EL (cell line): ENCODE measurements at places on chromosomes 16 and 17.
A peak's percentile ranks its signal among the peaks of the same experiment; 100 is the strongest.

DNA sequence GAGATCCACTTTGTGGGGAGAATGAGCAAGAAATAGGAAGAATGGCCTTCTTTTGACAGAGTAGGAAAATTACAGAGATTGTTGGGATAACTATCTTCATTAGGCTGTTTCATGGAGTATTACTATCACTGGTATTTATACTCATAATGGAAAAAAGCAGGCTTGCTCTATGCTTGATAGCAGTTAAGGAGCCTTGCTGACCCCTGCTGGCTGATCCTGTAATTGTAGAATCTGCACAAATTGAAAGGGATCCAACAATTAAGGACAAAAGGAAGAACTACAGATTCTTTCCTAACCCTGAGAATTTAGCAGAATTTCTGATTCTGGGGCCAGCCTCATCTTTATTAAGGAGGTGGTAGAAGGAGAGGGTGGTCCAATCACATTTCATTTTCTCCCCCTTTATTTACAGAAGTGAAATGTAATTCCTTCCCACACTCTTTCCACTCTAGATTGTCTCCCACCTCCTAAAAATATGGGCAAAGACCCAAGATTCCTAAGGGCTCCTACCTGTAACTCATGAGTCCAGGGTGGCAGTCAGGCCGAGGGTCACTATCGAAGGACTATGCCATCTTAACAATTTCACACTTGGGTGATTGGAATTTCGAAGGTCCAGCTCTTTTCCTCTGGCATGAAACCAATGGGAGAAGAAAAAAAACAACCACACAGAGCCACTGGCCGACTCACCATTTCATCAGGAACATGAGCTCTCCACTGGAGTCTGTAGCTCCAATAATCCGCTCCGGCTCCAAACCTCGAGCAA lies 26.3 kb downstream of the NFE2L1 start:
- peak; percentile 79 for DNase-seq

DNA sequence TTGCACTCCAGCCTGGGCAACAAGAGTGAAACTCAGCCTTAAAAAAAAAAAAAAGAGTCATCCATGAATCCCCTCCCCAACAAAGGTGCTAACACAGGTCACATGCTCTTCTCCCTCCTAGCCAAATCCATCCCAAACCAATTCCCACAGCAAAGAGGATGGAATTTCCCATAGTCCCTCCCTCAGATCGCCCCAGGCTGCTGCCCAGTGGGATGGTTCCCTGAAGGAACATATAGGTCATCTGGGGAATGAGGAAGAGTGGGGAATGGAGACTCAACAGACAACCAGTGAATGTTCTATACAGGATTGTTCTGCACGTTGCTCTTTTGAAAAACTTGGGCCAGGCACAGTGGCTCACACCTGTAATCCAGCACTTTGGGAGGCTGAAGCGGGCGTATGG lies 18.2 kb downstream of the LGALS3BP start:
- DNase-seq, result peak; percentile 29

DNA sequence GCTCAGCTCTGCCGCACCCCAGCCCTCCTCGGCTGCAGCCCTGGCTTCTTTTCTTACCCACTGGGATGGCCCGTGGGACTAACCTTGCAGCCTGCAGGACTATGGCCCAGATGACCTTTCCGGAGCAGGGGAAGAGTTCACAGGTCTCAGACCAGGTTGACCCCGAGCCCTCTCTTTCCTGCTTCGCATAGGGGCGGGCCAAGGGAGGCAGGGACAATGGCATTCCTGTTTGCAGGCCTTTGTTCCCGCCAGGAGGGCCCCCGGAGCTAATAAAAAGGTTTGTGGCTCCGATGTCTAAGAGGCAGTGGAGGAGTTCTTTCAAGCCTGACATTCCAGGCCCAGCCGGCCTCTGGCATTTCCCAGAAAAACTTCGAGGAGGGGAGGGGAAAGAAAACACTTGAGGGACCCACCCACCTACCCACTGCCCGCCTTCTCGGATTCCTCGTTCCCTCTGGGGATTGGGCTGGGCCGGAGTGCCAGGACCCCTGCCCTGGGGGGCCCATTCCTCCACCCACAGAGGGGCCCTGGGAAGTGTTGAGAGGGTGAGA lies 5.8 kb upstream of the SOCS3 start:
- DNase-seq, result no peak

- DNase-seq, result no peak
These were observed 167.0 kb downstream of the MAP2K4 start for GRCh38 chr17:12187658-12188057.

GRCh38 chr16:30368122-30368791 lies 2.0 kb downstream of the TBC1D10B start:
- peak; percentile 70 for DNase-seq

- no peak for DNase-seq
These were observed 19.4 kb upstream of the NKD1 start for GRCh38 chr16:50528820-50529219.

DNA sequence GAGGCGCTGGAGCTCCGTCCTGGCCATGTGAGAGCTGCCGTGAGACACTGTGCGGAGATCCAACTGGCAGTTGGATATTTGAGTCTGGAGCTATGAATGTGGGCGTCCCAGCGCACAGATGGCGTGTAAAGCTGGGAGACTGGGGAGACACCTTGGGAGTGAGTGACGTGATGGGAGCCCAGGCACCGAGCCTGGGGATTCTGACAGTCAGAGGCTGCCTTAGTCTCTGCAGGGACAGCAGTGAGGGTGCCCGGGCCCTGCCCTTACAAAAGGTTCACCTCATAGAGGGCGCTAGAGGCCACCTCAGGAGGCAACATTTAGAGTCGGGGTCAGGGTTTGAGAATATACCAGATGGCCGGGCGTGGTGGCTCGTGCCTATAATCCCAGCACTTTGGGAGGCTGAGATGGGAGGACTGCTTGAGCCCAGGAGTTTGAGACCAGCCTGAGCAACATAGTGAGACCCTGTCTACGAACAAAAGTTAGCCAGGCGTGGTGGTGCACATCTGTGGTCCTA lies 194.1 kb upstream of the GSE1 start:
- DNase-seq, result no peak

DNA sequence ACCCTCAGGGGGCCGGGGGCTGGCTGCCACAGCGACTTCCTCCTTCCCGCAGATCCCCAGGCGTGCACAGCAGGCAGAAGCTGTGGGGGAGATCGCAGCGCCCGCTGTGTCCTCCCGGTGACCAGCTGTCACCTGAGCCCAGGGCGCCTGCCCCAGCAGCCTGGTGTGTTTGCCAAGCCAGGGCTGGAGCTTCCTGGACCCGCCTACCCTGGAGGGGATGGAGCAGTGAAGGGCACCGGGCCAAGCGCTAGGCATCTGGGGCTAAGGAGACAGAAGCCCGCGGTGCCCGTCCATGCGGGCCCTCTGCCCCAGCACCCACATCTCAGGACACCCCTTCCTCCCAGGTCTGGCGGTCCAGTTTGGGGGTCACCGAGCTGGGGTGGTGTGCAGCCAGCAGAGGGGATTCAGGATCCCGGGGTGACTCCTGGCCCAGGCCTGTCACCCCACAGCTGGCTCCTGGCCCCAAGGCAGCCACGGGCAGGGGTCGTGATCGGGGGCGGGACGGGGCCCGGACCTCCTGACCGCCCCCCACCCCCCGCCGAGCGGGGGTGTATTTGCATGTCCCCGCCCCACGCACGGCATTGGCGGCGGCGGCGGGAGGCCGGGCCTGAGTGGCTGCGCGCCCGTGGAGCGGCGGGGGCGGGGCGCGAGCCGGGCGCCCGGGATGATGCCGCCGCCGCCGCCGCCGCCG lies at the start of gene RAB26:
RAB26 (plus strand) TSS at position 645 of the 691 bp plus-strand sequence. CDS start 159 bp downstream, outside the sequence.
- peak; percentile 59 for DNase-seq

DNA sequence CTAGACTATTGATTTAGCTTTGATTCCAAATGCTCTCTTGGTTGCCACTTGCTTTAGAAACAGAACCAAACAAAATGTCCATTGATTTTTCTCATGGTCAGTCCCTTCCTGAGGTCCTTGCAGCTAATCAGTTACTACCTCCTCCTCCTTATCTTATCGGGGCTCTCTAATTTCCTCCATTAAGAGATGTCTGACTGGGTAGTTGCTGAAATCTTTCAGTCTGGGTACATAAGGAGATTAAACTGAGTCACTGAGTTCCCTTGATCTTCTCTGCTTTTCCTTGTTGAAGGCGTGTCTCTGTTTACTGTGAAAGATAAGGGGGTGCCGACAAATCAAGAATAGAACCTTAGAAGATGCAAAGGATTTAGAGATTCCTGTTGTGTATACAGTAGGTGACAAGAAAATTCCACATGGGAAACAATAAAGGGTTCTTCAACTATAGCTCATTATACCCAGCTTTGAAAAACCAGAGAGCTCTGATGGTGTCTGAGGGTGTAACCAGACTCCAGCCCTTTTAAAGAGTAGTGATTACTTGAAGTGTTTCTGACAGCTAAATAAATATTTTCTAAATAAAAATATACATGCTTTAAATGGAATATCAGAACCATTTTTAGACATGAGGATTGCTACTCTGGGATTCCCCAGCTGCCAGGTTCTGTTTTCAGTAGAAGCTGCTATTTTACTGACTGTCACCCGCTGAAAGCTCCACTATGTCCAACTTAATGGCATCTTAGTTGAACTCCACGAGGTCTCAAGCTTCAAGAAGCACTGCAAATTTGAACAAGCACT lies 791.3 kb upstream of the SOX9 start:
- no peak for DNase-seq

DNA sequence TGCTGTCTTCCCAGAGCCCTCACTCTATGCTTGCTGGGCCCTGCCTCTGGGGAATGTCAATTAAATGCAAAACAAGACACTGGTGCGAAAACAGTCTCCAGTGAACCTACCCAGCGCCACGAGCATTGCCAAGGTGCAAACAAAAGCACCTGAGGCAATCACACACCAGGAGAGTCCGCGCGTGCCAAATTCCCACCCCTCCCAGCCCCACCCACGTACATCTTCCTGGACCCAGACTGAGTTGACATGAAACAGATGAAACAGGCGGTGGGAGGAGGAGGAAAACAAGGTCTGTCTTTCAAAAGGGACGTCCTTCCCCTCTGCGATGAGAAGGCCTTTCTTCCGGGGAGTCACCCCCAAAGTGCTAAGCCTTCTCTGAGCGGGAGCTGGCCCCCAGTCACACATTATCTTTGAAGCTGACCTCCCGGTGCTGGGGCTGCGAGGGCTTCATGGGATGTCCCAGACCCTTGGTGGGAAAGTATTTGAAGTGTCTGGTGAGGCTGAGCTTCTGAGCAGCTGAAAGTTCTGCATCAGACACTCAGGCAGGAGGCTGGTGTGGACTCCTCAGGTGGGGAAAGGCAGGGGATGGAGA lies 200.4 kb downstream of the AXIN2 start:
- no peak for DNase-seq

GRCh38 chr17:72714357-72714966 lies 378.0 kb downstream of the SLC39A11 start:
- no peak for DNase-seq

GRCh38 chr17:27532269-27533263 lies 76.3 kb downstream of the KSR1 start:
- DNase-seq, result no peak

- DNase-seq, result no peak
These were observed 53.6 kb upstream of the SDK2 start for GRCh38 chr17:73697872-73698271.

DNA sequence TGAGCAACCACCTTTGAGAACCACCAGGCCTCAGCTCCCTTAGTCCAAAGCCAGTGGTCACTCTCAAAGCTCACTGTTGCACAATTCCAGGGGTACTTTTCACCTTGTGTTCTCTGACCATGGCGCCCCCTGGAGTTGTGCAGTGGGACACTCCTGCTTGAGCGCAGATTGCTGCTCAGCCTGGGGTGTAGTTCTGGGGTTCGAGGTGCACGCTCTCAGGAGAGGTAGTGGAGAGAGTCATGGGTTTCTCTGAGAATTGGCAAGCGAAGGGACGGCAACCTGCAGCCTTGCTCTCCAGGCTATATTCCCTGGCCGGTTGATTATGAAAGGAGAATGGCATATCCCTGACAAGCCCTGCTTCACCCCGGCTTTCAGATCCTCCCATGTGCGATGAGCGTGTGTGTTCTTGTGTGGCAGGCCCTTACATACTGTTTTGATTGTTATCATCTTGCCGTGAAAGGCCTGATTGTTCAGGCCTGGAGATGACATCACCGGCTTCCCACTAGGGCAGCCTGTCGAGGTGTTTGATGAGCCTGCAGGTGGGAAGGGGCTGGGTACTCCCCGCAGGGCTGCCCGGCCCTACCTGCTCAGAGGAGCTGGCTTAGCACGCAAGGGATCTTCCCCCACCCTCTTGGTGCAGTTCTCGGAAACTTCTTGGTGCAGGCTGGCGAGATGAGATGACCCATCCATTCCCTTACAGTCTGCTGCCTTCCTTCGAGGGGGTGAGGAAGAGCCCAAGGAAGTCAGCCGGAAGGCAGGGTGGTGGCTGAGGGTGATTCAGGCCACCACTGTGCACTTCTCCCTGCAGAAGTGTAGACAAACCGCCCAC lies 431.2 kb downstream of the SLC39A11 start:
- no peak for DNase-seq

GRCh38 chr16:67116388-67117311 lies 6.9 kb downstream of the PHAF1 start:
- no peak for DNase-seq

GRCh38 chr16:20937736-20938135 lies 37.2 kb downstream of the LYRM1 start:
- no peak for DNase-seq

GRCh38 chr17:2336852-2337543 lies at the start of gene SGSM2:
Gene SGSM2, plus strand, starts transcription at chr17:2337501. Its CDS starts 188 bp downstream, at chr17:2337689.
- DNase-seq, result peak; percentile 51

DNA sequence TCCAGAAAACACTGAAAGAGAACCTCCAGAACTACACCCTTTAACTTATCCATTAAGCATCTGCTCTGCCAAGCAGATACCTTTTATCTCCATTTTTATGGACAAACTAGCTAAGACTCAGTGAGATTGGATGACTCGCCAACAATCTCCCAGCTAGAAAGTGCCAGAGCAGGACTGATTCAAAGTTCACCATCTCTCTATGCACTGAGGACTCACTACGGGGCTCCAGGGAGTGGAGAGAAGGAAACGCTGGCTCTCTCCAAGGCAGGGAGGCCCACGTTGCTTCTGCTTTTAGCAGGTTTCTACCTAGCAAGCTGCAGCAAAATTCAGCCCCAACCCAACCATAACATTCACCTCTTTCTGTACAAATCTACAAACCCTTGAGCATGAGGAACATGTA lies 52.8 kb upstream of the ARHGAP44 start:
- DNase-seq, result no peak

DNA sequence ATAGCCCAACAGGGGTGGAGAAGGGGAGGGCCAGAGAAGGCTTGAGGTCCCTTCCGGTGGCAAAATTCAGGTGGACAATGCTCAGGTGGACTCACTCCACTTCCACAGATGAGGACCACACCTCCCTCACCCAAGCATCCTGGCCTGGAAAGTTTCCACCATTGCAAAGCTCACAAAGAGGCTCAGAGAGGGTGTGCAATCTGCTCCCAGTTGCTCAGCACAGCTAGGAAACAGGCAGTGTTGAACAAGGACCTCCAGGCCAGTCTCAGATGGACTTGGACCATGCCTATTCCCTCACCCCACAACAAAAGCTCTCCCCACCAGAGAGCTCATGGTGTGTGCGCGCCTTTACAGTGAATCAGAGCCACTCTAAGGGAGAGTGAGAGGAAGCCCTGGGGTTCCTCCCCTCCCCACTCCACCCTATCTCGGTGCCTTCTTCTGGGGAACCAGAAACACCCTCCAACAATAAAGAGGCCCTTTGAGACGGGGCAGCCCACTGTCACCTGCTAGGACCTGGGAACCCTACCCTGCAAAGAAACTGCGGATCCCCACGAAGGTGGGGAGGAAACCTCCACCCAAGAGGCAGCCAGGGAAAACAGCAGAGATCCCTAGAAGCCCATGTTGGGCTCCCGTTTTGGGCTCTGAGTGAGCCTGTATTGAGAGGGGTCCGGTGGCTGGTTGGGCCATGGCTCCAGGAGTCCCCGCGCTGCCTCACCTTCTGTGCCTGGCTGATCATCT lies 1.6 kb downstream of the FAM83G start:
- peak; percentile 85 for DNase-seq
